ENCODE measurements at places on chromosomes 16 and 17.
A peak's percentile ranks its signal among the peaks of the same experiment; 100 is the strongest.

DNA sequence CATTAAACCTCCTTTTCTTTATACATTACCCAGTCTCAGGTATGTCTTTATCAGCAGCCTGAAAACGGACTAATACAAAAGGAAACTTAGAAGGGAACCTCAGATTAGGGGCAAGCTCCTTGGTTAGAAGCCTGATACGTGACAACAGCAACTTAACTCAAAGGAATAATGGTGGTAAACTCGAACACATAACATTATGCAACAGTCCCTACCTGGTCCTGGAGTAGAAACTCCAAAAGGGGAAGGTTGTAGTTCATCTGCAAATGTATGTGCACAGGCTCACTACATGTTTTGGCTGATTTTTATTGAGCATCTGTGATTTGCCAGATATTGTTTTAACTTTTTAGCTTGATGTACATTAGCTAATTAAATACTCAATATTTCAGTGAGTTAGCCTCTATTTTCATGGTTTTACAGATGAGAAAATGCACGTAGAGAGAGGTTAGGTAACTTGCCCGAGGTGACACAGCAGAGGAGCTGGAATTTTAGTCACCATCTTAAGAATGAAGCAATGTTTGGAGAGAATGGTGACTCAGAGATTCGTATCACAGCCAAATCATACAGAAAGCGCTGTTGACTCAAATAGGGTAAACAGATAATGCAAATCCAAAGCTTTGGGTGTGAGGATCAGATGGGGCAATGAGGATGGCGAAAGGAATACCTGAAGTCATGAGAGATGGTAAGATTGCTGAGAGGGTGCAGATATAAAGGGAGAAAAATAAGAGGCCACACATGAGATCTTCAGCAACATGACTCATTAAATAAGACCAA, 194.9 kb upstream of the RBFOX1 start:
- no peak for DNase-seq

DNA sequence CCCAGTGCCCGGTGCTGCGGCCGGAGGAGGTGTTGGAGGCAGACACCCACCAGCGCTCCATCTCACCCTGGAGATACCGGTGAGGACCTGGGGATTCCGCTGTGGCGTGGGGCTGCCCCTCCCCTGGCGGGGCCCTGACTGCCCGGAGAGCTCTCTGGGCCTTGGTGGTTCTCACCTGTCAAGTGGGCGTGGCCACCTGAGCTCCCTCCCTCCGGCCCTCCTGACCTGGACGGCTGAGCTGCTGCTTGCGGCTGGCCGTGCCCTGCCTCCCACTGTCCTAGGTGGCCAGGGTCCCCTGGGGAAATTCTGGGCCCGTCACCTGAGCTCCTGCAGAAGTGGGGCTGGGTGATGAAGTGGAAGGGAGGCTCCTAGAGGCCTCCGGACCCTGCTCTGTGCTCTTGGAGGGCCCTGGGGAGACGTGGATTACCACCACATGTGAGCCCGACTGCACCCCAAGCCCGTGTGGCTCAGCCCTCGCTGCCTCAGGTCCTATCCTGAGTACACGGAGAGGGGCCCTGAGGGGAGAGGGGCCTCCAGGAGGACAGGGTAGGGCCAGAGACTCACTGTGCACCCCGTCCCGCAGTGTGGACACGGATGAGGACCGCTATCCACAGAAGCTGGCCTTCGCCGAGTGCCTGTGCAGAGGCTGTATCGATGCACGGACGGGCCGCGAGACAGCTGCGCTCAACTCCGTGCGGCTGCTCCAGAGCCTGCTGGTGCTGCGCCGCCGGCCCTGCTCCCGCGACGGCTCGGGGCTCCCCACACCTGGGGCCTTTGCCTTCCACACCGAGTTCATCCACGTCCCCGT, 1.1 kb downstream of the IL17C start:
- no peak for DNase-seq

DNA sequence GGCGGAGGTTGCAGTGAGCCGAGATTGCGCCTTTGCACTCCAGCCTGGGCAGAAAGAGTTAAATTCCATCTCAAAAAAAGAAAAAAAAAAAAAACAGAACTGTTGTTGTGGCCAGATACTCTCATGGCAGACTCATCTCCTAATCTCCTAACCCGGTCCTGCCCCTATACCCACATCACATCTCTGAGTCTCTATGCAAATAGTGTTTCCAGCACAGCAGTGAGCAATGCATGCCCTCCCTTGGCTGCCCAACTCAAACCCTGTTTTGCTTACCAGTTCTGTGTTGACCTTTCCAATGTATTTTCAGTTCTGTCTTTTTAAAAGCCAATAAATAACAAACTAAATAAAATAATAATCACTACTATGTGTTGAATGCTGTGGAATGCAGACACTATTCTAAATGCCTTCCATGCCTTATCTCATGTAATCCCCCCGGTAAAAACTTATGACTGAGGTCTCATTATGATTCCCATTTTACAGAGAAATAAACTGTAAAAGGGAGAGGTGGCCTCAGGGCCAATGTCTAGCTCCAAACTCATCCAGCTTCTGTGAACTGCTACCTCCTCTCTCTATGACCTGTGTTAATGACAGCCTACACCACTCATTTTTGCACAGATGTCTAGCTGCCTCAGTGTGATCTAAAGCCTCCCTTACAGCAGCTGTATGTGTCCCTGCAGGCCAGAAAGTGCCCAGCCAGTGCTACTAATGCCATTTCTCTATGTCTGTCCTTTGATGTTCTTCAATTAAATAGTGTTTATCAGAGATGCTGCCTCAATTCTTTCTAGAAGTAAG, 289.8 kb downstream of the HS3ST3B1 start:
- DNase-seq = no peak

DNA sequence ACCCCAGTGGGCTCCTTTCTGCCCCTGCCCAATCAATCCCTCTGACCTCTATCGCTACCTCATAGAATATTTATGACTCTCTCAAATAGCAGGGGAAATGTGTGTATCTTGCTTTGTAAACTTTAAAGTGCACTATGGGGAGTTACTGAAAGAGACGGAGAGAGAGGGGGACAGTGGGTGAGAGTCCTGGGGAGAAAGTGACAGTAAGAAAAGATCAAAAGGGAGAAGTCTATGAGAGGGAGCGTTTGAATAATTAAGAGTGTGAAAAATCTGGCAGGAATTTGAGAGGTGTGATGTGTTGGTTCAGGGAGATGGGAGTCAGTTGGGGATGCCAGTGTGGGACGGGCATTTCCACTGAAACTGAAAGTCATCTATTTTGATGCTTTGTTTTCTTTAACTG, 32.6 kb downstream of the USP43 start:
- DNase-seq = no peak

DNA sequence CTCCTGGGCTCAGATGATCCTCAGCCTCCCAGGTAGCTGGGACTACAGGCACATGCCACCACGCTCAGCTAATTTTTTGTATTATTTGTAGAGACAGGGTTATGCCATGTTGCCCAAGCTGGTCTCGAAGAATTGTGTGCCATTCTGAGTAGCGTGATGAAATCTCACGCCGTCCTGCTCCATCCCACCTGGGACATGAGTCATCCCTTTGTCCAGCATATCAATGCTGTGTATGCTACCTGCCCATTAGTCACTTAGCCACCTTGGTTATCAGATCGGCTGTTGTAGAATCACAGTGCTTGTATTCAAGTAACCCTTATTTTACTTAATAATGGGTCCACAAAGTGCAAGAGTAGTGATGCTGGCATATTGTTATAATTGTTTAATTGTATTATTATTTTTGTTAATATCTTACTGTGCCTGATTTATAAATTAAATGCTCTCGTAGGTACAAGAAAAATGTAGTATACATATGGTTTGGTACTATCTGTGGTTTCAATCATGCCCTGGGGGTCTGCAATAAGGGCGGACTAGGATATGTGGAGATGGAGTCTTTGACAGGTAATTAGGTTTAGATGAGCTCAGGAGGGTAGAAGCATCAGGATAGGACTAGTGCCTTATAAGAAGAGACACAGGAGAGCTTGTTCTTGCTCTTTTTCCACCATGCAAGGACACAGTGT, 26.6 kb upstream of the SLC13A2 start:
- DNase-seq = no peak

GRCh38 chr16:89691986-89692569, 5.6 kb downstream of the CDK10 start:
- DNase-seq = no peak

- no peak for DNase-seq
Measured at GRCh38 chr16:88967830-88968588, 9.0 kb downstream of the CBFA2T3 start.

GRCh38 chr17:70137451-70138230, 31.7 kb upstream of the KCNJ2 start:
- DNase-seq = no peak

DNA sequence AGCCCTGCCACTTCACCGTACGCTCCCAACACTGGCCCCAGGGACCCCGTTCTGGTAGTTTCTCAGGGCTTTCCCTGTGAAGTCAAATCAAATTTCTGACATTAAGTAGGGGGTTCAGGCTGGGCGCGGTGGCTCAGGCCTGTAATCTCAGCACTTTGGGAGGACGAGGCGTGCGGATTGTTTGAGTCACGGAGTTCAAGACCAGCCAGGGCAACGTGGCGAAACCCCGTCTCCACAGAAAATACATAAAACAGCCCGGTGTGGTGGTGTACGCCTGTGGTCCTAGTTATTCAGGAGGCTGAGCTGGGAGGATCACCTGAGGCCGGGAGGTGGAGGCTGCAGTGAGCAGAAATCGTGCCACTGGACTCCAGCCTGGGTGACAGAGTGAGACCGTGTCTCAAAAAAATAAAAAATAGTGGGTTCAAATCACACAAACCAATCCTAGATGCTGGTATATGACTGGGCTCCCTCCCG, 632 bp downstream of the CYBC1 start:
- peak; percentile 19 for DNase-seq

GRCh38 chr17:52120465-52120864, 38.0 kb downstream of the CA10 start:
- DNase-seq = no peak

GRCh38 chr17:82480318-82480717, 21.8 kb downstream of the NARF start:
- DNase-seq = no peak

GRCh38 chr16:83355570-83356218, 452.1 kb upstream of the HSBP1 start:
- DNase-seq = no peak

DNA sequence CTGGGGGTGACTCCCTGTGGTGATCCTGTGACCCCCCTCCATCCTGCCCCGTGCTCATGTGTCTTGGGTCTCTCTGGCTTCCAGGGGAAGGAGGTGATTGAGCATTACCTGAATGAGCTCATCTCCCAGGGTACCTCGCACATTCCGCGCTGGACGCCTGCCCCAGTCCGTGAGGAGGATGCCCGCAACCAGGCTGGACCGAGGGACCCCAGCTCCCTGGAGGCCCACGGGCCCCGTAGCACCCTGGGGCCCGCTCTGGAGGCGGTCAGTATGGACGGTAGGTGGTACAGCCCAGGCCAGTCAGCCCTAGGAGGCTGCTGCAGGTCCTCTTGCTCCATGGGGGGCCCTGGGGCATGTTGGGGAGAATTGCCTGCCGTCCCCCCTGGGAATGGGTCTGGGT, 33.6 kb downstream of the SEC14L5 start:
- DNase-seq = no peak

- no peak for DNase-seq
Measured at GRCh38 chr17:29376667-29377270, 13.4 kb upstream of the TAOK1 start.

DNA sequence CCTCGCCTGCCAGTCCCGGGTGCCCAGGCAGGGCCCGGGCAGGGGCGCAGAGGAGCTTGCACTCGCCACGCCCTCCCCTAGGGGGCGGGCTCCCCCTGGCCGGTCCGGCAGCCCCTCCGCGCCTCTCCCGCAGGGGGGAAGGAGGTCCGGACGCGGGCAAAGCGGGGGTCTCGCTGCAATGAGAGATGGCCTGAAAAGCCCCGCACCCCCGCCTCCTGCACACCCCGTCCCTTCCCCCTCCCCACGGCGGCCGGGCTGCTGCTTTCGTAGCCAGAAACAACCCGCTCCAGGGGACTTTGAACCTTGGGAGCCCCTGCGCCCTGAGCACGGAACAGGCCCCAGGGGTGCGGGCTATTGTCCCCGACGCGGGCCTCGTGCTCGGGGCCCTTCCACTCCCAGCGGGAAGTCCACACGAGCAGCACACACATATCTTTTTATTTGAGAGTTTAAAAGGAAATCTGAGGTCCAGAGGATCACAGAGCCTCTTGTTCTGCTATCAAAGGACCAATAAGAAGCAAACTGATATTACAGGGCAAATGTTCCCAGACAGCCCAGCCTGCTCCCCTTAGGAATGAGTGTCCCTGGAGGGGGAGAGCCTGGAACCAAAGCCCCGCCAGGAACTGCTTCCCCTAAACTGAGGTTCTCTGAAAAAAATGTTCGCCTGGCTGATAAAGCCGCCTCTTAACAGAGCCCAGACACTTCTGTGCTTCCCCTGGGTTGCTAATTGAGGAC, 5.8 kb upstream of the CBX4 start:
- DNase-seq = no peak

DNA sequence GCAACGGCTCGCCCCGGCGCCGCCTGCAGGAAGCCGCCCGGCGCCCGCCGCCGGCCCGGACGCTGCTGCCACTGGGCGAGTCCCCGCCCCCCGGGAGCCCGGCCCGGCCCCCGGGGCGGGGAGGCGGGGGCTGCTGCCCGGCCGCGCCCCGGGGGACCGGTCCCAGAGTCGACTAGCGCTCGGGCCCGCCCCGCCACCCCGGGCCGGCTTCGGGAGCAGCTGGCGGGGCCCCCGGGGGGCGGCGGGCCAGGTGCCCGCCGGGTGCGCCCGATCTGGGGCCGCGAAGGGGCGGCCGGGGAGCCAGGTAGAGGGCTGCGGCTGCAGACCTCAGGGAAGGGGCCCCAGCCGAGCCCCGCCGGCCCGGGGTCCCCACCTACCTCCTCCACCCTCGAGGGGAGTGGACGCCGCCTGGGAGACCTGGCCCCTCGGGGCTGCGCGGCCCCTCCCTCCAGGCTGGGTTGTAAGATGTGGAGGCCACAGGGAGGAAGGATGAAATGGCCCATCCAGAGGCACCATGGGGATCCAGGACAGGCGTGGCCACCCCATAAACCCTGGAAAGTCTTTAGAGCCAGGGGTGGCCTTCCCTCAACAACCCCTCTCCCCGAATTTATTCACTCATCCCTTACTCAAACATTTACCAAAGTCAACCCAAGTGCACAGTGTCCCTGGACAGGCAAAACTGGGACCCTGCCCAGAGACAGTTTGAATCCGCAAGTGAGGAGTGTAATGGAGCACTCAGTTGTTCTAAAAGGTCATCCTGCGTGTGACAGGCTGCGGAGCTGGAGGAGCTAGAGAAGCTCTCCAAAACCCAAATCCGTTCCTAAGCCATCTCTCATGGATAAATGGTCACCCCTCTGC, at the start of gene CDYL2:
TSS of gene CDYL2 (minus strand) at position 73 of the 858 bp plus-strand sequence. CDS start 425 bp downstream, outside the sequence.
- DNase-seq = peak; percentile 19

GRCh38 chr16:64475627-64476351, 646.1 kb downstream of the CDH11 start:
- no peak for DNase-seq

- DNase-seq = no peak
Measured at GRCh38 chr16:87185308-87185707, 131.9 kb downstream of the C16orf95 start.

- no peak for DNase-seq
Measured at GRCh38 chr16:50244140-50244503, 22.2 kb upstream of the ADCY7 start.

- DNase-seq = no peak
Measured at GRCh38 chr17:61833536-61834193, 29.7 kb downstream of the BRIP1 start.

- DNase-seq = no peak
Measured at GRCh38 chr17:11182430-11182829, 58.6 kb upstream of the SHISA6 start.

- no peak for DNase-seq
Measured at GRCh38 chr17:48506246-48506645, 24.6 kb downstream of the HOXB1 start.

GRCh38 chr16:89187770-89188392, 12.5 kb downstream of the SLC22A31 start:
- no peak for DNase-seq

GRCh38 chr17:32515677-32516383, 29.0 kb downstream of the CDK5R1 start:
- no peak for DNase-seq

Data from stimulated activated CD8-positive, alpha-beta memory T cell treated with anti-CD3 and anti-CD28 coated beads, Interleukin-12 subunit alpha, Interleukin-12 subunit beta, amount 100 ng/mL, for 4 hours (primary cell).